ENCODE measurements at places on chromosomes 1 and 21. TPM values are rescaled to one million over a fixed set of nuclear protein-coding genes. Genes with fewer than 3 reads are reported as not detected.

GRCh38 chr1:25123551-25123950, 108.8 kb downstream of the SYF2 start:
- no peak for DNase-seq

GRCh38 chr1:43887748-43888147, 45.9 kb upstream of the ARTN start:
- DNase-seq, result no peak

DNA sequence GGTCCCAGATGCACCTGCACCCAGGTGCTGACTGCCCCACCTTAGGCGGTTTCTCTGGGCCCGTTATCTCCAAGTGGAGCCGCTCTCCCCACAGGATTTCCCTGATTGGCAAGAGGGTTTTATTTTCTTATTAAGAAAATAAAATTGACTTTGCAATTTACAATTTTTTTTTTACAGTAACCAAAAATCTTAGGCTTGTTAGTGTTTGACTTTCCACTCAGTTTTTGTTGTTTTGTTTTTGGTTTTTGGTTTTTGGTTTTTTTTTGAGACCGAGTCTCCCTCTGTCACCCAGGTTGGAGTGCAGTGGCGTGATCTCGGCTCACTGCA, 4.8 kb upstream of the CCDC27 start:
- DNase-seq, result no peak

GRCh38 chr1:41184446-41184845, 57.7 kb downstream of the SCMH1 start:
- DNase-seq, result no peak

The ZNF695 gene
- 5.0 TPM for polyA plus RNA-seq

- DNase-seq, result no peak
Measured at GRCh38 chr1:60753036-60753900, 329.1 kb upstream of the NFIA start.

DNA sequence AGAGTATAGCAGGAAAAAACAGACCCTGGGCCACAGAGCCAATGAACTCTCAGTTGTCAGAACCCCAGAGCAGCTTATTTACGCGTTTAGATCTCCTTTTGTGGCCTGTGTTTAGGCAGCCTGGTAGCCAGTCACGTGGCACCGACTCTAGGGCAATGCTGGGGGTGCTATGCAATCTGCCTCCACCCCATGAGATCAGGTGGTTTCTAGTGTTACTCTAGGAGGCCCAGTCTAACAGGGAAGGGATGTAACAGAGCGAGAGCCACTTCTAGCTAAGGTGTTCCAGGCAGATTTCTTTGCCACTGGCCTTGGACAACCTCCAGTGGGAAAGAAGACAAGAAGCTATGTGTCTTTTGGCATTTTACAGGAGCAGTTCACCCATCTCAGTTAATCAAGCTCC, 12.0 kb upstream of the A3GALT2 start:
- DNase-seq, result no peak

DNA sequence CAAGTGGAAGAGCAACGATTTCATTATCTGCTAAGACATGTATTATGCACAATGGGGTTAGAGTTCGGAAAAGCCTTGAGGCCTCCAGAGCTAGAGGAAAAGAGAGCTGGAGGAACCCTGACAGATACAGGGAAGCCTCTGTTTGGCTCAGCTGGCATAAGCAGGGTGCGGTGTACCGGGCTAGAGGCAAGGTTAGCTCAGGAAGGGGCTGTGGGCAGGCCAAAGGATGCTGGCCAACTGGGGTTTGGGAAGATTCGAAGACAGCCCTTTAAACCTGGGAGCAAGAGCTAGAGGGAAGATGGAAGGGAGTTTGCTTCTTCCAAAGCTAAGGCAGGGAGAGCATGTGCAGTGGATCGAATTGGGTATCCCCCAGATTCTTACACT, 107.6 kb upstream of the TLR5 start:
- no peak for DNase-seq

The OPRD1 gene
- polyA plus RNA-seq, result 0.52 TPM

- no peak for DNase-seq
Measured at GRCh38 chr1:161816201-161816600, 50.1 kb downstream of the ATF6 start.

DNA sequence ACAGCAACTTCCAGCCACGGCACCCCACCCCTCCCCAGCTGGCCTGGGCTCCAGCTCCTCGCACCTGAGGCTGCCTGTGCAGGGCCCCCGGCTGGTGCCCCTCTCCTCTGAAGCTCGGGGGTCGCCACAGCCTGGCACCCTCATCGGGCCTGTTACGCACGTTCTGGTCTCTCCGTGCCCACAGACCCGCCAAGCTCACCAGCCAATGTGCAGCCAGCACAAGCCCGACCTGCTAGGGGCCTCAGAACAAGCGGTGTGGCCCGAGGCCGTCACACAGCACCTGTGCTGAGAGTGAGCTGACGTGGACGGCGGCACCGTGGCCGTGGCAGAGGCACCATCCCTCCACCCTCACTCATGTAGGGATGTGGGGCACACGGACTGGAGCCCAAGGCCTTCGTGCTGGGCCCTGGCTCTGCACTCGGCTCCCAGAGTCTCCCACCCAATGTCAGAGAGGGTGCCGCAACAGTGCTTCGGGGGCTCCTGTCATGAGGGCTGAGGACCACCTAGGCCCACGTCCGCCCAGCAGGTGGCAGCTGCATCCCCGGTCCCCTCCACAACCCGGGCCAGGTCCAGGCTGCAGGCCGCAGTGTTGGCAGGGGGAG, 4.4 kb upstream of the SAMD11 start:
- no peak for DNase-seq

DNA sequence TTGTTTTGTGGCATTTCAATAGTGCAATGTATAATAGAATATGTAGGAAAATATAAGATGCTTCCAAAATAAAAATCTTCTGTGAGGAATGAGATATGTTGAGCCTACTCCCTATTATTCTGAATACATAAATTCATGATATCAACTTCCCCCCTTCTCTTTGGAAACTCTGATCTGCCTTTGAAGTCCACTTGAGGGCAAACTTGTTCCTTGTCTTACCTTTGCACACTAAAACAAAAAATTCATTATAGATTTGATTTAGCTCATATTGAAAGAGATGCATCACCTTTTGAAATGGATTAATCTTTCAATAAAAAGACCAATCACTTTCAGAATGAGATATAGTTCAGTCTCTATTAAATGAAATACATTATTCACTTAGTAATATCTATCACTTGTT, 580.7 kb upstream of the ADGRL4 start:
- DNase-seq, result no peak

The TCEA3 gene
- 49.3 TPM for polyA plus RNA-seq

The FLG2 gene
- polyA plus RNA-seq, result 0.40 TPM

DNA sequence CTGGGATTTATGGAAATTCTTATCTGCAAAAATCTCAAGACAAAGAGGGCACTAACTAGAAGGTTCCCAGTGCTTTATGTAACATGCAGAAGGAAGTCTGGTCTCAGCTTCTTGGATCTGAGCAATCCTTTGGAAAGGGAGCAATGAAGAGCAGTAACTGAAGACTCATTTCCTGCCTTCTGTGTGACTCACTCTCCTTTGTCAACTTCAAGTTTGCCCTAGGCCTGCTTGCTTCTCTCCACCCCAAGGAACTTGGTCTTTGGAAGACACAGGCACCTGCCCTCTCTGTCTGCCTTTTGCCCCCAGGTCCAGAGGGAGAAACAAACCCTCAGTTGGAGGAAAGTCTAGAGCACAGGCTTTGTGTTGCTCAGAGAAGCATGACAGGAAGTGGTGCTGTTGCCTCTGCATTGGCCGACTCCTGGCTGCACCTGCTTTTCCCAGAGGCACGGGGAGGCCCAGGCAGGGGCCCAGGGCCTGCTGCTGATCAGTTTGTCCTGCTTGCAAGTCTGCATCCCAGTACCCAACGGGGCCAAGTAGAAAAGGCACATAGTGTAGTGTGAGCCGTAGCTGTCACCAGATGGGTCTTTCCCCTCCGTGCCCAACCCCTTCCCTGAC, 137.2 kb downstream of the DHRS3 start:
- DNase-seq, result no peak

The INAVA gene
- 33.8 TPM for polyA plus RNA-seq

The DDR2 gene
- 22.2 TPM for polyA plus RNA-seq

GRCh38 chr1:156009404-156009803, 11.3 kb downstream of the SSR2 start:
- DNase-seq, result no peak

DNA sequence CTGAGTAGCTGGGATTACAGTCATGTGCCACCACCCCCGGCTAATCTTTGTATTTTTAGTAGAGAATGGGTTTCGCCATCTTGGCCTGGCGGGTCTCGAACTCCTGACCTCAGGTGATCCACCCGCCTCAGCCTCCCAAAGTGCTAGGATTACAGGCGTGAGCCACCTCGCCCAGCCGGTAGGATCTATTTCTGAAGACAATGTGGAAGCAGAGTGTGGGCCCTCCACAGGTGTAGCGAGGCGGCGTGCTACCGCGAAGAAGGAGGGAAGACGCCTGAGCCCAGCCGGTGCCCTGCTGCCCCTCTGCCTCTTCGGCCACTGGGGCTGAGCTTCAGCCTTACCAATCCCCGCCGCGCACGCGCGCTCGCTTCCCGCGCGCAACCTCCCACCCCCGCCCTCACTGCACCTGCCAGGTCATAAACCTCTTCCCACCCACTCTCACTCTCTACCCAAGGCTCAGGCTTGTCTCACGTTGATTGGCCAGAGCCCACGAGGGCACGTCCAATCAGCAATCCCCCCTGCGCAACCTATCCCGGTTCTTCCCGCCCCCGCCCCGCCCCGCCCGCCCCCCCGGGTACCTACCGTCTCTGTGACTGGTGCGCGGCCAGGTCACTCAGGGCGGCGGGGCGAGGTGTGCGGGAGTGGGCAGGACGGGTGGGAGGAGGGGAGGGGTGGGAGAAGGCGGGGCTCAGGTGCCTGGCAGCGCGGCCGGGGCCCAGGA, 409 bp upstream of the HOOK1 start:
- DNase-seq, result peak; percentile 93
